Progenitor cell of endocrine pancreas (in vitro differentiated cells): ENCODE measurements at places on chromosomes 6 and 20. TPM values are rescaled to one million over a fixed set of nuclear protein-coding genes. Genes with fewer than 3 reads are reported as not detected.

MAP1LC3A gene
- 43.8 and 52.8 TPM in 2 replicates for total RNA-seq

RAB32 gene
- total RNA-seq: 19.1 and 20.1 TPM in 2 replicates

TLDC2 gene
- total RNA-seq: 0.34 and 0.38 TPM in 2 replicates

SLC35D3 gene
- 0.13 TPM in 1 of 2 replicates, not detected in the other for total RNA-seq

ITCH gene
- total RNA-seq: 83.9 and 85.5 TPM in 2 replicates

SIRPA gene
- 15.2 and 16.2 TPM in 2 replicates for total RNA-seq

HTR1E gene
- total RNA-seq: 0.13 TPM in 1 of 2 replicates, not detected in the other
